ENCODE measurements at places on chromosomes 5 and 9.

- DNase-seq, result no peak
Observed at GRCh38 chr5:152488869-152489268, 83.8 kb upstream of the NMUR2 start.

DNA sequence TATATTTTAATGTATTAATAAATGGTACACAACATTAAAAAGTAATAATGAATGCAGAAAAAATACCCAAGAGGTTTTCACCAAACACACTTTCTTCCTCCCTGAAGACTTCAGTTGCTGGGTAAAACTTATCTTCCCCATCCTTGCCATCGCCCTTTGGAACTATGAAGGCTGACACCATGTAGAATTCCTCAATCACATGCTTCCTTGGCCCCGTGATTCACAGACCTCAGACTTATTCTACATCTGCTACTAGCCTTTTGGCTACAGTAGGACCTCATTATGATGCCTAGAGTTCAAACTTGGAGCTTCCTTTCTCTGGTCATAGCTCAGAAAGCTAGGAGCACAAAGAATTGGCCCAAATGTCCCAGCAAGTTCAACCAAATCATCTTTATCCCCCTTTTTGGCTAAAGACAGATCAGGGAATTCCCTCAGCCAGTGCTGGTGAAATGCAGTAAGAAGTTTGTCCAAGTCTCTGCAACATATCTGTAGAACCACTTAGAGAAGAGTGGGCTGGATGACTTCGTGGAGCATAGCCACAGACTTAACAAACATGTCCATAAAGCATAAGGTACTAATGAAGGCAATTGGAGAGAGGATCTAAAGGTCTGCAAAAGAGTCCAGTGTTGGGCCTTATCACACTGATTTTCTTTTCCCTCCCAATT, 253.5 kb downstream of the SEC61B start:
- no peak for DNase-seq

GRCh38 chr5:175878021-175878420, 6.6 kb downstream of the CPLX2 start:
- DNase-seq, result no peak

- DNase-seq, result no peak
Observed at GRCh38 chr9:84411683-84412267, 71.2 kb upstream of the SLC28A3 start.

- DNase-seq, result no peak
Observed at GRCh38 chr9:77764894-77765780, 117.0 kb upstream of the GNA14 start.

GRCh38 chr9:78601957-78602565, 305.1 kb downstream of the PSAT1 start:
- no peak for DNase-seq

DNA sequence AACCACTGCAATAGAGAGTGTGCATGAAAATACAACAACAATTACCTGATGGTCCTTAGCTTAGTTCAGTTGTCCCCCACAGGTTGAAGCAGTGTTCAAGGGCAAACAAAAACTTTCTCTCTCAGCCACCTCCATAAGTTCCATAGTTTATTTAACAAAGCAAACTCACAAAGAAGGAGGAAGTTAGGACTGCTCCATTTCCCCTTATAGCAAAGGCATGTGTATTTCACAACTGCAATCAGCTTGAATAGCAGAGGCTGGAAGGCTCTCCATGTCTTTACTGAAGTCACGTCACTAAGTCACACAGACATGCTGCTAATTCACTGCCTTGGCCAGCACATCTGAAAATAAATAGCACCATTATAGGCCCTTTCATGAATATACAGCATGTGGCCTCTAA, 43.3 kb downstream of the DOCK8 start:
- no peak for DNase-seq

GRCh38 chr9:121071756-121072421, 2.9 kb upstream of the CNTRL start:
- DNase-seq, result no peak

DNA sequence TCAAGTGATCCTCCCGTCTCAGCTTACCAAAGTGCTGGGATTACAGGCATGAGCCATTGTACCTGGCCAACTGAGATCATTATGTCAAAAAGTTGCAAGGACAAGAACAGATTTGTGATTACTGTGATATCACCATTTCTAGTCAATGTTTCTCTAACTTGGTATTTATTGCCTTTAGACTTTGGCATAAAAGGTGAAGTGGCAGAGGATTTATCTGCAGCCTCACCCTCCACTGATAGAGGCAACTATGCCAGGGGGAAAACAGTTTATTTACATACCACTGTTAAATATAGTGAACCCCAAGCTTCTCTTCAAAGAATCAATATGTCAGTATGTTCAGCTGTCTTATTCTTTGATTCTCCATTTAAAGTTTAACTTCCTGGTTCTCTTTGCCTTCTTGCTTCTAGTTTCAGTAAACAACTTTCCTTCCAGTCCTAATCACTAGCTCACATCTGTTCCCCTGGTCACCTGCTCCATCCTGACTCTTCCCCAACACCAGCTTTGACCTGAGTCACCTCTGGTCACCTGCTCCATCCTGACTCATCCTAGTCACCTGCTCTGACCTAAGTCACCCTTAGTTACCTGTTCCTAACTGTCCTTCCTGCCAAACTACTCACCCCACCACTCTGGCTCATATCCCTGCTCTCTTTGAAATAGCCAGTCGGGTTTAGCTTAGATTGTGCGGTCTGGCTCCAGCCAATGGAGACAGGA, 29.9 kb downstream of the SEMA6A start:
- DNase-seq, result no peak

- no peak for DNase-seq
Observed at GRCh38 chr5:53948598-53948997, 361.8 kb downstream of the ARL15 start.

Data from stimulated activated CD4-positive, alpha-beta T cell treated with anti-CD3 and anti-CD28 coated beads, TNF-alpha, amount 100 ng/mL, for 24 hours (primary cell).